ENCODE measurements at places on chromosomes 16 and 17.

- no peak for DNase-seq
These were observed 41.8 kb downstream of the TNRC6A start for GRCh38 chr16:24771132-24771778.

DNA sequence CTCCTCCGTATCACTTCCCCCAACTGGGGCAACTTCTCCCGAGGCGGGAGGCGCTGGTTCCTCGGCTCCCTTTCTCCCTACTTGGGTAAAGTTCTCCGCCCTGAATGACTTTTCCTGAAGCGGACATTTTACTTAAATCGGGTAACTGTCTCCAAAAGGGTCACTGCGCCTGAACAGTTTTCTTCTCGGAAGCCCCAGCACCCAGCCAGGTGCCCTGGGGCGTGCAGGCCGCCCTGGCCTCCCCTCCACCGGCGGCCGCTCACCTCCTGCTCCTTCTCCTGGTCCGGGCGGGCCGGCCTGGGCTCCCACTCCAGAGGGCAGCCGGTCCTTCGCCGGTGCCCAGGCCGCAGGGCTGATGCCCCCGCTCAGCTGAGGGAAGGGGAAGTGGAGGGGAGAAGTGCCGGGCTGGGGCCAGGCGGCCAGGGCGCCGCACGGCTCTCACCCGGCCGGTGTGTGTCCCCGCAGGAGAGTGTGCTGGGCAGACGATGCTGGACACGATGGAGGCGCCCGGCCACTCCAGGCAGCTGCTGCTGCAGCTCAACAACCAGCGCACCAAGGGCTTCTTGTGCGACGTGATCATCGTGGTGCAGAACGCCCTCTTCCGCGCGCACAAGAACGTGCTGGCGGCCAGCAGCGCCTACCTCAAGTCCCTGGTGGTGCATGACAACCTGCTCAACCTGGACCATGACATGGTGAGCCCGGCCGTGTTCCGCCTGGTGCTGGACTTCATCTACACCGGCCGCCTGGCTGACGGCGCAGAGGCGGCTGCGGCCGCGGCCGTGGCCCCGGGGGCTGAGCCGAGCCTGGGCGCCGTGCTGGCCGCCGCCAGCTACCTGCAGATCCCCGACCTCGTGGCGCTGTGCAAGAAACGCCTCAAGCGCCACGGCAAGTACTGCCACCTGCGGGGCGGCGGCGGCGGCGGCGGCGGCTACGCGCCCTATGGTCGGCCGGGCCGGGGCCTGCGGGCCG is 1.6 kb downstream of the HIC1 start:
- DNase-seq = no peak

- no peak for DNase-seq
These were observed 10.1 kb upstream of the TMEM208 start for GRCh38 chr16:67216612-67217490.

GRCh38 chr16:85317704-85318103 is 205.4 kb upstream of the CIBAR2 start:
- DNase-seq = no peak

GRCh38 chr17:73394512-73395450 is 83.0 kb upstream of the CDC42EP4 start:
- no peak for DNase-seq

DNA sequence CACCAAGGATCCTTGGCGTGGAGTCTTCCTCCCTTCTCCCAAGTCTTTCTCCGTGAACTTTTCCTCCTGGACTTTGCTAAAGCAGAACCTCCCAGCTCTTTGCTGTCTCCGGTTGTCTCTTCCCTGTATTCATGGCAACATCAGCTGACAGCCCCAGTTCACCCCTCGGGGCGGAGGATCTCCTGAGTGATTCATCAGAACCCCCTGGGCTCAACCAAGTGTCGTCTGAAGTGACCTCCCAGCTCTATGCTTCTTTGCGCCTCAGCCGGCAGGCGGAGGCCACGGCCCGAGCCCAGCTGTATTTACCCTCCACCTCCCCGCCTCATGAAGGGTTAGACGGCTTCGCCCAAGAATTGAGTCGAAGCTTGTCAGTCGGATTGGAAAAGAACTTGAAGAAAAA is 943 bp downstream of the CNTROB start:
- DNase-seq = no peak

- peak; percentile 4 for DNase-seq
These were observed 74.7 kb downstream of the CHD9 start for GRCh38 chr16:53129281-53130158.

DNA sequence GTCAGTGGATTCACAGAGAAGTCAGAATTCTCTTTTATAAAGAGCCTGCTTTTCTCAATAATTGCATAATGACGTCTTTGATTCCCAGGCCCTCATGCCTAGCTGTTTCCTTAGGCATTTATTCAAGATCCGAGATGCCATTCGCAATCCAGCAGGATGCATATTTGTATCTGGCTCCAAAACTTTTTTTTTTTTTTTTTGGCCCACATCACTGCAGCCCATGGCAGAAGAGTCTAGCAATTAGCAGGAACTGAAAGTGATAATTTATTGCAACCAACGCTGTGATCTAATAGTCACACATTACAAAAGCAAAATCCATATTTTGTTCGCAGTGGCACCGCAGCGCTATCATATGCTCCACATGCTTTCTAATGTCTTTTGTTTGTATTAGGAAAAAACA is 503.4 kb downstream of the MAF start:
- no peak for DNase-seq

DNA sequence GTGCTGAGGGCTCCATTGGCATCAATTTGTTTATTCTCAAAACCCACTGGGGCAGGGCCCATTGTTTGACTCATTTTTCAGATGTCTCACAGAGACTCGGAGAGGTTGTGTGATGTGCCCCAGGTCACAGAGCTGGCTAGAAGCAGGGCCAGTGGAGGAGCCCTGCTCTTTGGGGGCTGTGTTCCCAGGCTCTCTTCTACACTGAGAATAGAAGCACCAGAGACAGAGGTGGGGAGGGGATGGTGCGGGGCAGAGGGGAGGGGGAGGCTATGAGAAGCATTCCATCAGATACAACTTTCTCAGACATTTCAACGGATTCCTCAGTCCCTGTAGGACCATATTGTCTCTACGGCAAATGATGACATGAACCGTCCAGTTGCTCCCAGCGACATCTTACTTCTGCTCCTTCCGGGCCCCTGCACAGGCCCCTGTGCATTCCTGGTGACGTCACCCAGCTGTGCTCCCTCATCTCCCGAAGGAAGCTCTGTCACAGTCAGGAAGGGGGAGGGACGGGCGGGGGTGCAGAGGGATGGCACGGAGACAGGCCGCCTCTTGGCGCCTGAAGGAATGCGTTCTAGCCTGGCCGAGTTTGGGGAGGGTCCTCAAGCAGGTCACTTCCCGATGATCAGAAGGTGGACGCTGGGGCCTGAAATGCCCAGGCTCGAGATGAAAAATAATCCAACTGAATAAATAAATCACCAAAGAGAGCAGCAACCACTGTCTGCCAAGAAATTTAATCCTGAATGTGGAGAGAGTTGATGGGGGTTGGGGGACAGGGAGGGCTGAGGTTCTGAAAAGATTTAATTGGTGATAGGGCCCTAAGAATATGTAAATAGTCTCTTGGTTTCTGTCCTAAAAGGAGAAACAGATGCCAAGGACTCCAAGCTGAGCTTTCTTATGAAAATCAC is 114.1 kb downstream of the NOG start:
- no peak for DNase-seq

- peak; percentile 71 for DNase-seq
These were observed 922 bp upstream of the MRPL58 start for GRCh38 chr17:75011401-75012095.

DNA sequence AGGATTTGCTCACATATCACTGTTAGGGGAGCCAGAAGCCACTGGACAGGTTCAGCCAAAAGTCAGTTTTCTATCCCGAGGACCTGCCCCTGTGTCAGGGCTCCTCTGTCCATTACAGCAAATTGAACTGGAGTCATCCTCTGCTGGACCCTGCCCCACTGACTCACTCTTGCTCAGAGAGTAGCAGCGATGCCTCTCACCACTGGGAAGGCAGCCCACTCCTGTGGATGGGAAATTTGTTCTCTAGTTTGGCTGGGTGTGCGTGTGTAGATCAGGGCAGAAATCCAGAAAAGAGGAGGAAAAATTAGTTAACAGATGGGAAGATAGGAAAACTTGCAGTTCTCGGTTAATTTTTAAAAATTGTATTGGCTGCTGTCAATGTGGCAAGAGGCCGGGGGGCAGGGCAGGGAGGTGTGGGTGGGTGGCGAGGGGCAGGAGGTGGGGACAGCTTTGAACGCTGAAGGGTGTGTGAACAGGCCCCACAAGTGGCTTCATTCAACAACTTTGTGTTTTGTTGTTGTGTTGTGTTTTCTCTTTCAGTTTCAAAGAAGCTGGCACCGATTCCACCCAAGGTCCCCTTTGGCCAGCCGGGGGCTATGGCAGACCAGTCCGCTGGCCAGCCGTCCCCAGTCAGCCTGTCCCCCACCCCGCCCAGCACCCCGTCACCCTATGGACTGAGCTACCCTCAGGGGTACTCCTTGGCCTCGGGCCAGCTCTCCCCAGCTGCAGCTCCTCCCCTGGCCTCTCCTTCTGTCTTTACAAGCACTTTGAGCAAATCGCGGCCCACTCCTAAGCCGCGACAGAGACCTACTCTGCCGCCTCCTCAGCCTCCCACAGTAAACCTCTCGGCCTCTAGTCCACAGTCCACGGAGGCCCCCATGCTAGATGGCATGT is 33.6 kb downstream of the ELAC2 start:
- DNase-seq = no peak

- DNase-seq = no peak
These were observed 131.0 kb upstream of the NUDT7 start for GRCh38 chr16:77591347-77591746.
